ENCODE measurements at places on chromosomes 2 and 18.
A peak's percentile ranks its signal among the peaks of the same experiment; 100 is the strongest.

DNA sequence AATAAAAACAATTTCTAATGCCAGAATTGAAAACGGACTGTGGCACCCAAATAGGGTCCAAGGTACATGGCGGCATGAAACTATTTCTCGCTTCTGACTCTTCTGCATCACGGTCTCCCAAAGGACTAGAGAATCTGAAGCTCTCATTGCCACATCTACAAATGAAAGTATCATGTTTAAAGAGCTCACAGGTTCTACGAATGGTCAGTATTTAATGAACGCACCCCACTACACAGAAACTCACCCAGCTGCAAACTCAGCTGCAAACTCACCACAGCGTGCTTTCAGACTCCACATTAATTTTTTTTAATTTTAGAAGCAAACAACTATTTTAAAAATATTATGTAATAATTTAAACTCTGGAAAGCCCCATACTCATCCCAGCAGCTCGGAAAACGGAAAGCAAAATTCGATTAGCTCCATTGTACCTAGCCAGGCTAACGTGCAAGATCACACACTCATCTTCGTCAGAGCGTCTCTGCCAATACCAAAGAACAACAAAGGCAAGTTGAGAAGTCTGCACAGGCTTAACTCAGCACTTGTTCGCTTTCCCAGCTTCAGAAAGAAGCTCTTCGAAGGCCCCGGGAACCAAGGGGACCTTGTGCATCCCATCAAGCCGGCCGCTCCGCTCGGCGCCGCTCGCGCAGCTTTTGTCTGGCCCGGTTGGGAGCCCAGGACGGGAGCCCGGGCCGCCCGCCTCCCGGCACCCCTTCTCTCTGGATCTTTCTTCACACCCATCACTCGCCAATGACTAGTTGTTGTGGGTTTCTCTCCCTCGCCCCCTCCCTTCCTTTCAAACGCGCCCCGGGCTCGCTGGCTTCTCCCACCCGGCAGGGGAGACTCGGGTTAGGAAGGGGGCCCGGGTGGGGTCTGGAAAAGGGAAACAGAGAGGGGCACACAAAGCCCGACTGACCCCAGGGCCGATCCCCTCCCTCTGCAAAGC lies 785 bp downstream of the CLASP1 start:
- no peak for DNase-seq

DNA sequence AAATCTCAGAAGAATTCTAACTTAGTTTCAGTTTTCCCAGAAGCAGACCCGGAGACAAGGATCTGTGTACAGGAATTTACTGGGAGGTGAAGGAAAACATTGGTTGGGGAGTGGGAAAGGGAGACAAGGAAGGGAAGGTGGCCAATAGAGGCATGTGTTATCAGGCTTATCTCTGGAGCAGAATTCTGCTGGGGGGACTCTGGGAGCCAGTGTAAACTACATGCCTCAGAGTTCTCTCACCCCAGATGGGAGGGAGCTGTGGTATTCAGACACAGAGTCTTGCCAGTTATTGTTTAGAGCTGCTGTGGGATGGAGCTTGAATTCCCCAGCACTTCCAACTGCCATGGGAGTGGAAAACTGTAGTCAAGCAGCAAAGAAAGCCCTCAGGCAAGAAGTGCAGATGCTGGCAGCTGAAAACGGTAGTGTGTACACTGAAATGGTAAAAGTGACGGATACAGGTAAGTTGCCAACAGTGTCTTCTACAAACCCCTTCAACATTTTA lies 19.0 kb downstream of the DNPEP start:
- DNase-seq: peak; percentile 32

GRCh38 chr2:68412127-68412819 lies 47.2 kb downstream of the PLEK start:
- DNase-seq: no peak

DNA sequence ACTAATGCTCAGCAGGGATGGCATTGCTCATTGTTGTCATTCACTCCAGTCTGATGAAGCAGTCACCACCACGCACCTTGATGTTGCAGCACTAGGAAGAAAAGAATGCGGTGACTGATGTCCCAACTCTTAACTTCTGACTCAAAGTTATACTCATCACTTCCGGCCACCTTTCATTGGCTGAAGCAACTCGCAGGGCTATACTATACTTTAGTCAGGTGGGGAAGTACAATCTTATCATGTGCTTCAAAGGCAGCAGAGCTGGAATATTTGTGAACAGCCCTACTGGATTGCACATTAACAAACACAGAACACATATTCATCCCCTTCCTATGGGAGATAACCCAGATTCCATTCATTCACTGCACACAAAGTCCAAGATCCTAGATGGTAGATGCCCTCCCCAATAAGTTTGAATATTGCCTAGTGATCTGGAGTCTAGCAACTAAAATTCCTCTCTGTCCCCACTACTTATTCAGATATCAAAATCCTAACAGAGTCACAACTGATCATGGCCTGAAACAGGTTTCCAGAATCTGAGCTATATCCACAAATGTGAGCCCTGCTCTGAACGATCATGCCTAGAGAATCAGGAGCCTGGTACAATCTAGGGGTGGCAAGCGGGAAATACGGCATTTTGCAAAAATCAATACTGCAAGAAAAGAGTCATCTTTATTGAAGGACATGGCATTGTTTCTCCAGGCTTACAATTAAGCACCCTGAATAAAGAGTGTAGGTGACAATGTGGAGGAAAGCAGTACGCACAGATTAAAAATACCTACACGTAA lies 3.4 kb upstream of the SPATS2L start:
- DNase-seq: no peak

DNA sequence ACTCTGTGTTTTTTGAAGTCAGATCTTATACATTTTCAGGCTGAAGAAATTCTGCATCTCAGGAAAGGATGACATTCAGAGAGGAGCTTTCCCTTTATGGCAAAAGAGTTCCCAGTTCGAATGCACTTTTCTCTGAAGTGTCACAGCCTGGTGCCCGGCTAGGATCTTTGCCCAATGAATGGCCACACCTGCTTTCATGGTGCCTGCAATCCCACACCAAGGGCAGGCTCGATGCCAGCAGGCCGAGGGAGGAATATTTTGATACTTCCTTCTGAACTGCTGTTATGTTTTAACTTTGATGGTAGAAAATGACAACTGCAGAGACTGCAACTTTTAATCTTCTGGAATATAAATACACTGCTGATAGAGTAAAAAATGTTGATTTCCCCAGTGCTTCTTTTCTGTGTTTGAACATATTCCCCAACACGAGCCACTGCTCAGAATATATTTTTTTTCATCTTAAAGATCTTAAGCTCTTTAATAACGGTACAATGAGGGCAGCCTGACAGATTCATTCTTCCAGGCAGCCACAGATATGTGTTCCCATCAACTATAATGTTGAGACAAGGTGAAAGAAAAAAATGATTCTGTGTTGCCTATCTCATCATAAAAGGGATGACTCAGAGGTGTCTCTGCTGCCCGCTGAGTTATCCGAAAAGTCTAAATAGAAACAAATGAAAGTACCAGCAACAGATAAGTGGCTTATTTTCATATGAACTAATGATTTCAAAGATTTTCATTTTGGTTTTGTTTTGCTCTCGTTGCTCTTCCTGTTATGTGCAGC lies 848.5 kb downstream of the DCDC2C start:
- no peak for DNase-seq

- peak; percentile 89 for DNase-seq
Measured at GRCh38 chr18:55589625-55590291, 1.8 kb upstream of the TCF4 start.

DNA sequence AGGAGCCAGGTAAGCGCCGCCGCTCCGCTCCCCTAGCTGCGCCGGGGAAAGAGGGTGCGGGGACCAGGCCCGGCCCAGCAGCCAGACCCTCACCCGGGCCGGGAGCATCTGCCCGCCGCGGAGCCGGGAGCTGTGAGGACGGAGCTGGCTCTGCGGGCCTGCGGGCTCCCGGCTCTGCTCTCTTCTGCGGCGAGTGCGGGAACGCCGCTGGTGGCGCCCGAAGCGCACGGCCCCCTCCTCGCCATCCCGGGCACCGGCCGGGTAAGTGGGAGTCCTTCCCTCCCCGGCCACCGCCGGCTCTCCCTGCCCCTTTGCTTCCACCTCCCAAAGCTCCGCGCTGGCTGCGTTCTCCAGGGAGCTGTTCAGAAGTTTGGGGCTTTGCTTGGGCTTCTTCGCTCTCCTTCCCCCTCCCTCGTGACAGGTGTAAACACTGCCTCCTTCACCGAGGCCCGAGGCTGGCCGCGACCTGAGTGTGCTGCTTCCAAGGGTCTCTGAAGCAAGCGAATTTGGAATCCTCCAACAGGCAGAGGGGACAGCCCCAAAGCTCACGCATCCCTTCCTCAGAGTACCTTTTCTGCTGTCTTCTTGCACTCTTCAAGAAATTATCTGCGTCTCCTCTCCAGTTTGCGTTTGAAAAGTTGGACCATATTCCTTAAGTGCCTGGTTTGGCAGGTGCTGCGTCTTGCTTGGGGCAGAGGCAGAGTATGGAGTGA lies 632 bp downstream of the AFTPH start:
- DNase-seq: no peak

- no peak for DNase-seq
Measured at GRCh38 chr2:168713325-168713724, 89.1 kb upstream of the NOSTRIN start.

DNA sequence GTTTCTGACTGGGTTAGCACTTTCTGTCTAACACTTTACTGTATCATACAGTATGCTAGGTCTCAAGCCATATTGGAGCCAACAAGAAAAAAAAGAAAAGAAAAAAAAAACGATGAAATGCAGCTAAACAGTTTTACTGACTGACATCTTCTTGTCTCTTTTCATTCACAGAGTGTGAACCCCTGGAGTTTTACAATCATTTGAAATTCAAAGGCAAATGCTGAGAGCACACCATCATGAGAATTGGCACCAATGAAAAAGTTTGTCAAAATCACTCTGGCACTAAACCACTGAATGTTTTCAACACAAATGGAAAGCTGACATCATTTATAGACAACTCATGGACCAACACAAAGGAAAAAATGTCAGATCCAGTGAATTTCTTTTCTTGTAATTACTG lies 513.3 kb downstream of the LRRTM4 start:
- DNase-seq: no peak

- no peak for DNase-seq
Measured at GRCh38 chr18:63445037-63445436, 22.8 kb upstream of the VPS4B start.

DNA sequence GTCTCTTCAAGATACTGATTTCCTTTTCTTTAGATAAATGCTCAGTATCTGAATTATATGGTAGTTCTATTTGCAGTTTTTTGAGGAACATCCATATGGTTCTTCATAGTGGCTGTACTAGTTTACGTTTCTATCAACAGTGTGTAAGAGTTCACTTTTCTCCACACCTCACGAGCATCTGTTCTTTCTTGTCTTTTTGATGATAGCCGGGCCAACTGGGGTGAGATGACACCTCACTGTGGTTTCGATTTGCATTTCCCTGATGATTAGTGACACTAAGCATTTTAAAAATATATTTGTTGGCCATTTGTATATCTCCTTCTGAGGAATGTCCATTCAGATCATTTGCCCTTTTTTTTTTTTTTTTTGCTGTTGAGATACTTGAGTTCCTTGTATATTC lies 458.8 kb downstream of the SETBP1 start:
- no peak for DNase-seq

- no peak for DNase-seq
Measured at GRCh38 chr2:24538720-24539119, 47.7 kb downstream of the NCOA1 start.

DNA sequence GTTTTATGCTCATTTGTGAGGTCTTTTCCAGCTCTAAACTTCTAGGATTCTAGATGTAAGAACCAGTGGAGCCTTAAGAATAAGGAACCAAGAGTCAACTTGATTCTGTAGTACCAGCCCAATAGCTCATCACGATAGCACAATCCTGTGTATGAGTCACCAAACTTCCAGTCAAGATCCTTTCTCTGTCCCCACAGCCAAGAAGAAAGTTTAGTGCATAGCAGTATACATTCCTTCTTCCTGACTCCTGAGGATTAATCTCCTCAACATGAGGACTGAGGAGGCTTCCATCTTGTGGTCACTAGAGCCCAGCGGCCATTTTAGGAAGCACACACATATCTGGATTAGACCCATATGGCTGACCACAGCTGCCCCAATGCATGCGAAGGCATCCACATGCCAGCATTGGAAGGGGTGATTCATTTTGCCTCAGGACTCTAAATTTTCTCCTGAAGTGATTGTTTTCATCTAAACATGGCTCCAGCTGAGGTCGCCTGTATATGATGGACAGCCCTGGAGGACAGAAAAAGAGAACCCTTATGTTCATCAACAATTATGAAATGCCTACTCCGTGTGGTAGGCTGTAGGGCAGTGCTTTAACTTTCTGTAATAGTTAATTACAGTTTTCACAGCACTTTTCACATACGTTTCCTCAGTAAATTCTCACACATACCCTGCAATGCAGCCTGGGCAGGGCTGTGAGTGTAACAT lies 53.5 kb downstream of the RASGRP3 start:
- DNase-seq: no peak

GRCh38 chr2:79935771-79936657 lies 368.5 kb downstream of the LRRTM1 start:
- DNase-seq: no peak

GRCh38 chr2:43001787-43002468 lies 209.5 kb upstream of the HAAO start:
- no peak for DNase-seq

GRCh38 chr18:75478996-75479880 lies 51.7 kb upstream of the SMIM21 start:
- DNase-seq: no peak

GRCh38 chr2:140895378-140895777 lies 1235.4 kb downstream of the LRP1B start:
- DNase-seq: no peak

DNA sequence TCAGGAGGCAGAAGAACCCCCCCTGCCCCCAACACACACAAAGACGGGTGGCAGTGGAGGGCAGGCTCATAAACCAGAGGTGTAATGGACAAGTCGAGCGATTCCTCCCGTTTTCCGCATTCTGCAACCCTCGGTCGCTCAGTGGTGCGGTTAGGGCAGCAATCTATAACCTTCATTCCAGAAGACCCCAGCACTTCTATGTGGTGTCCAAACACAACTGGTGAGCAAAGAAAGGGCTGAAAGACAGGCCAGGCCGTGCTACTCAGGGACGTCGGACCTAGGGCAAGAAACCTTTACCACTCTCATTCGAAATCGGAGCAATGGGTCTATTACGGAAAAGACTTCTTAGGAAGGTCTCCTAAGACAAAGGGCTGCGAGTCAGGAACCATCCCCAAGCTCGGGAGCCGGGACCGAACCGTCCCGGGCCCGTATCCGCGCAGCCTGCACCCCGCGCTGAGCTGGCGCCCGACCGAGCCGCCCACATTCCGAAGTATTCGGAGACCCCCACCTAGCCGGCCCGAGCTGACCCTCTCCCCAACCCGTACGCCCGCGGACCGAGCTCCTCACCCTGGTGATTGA lies 568 bp downstream of the ARL5A start:
- DNase-seq: no peak

GRCh38 chr2:222977121-222977520 lies 74.9 kb upstream of the KCNE4 start:
- DNase-seq: no peak

DNA sequence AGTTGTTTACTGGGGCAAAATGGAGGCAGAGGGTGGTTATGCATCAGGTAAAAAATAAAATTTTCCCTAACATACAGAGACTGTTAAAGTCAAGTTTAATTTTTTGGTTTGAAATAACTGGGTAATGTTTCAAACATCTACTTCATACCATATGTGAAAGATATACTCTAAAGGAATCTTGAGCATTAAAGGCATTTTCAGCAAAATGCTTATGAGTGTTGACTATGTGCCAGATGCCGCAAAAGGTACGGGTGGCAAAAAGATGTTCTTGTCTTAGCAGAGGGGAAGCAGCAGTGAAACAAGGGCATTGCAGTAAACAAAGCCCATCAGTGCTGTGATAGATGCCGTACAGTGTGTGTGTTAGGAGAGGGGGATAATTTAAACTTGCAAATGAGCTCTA lies 263.1 kb upstream of the ID2 start:
- DNase-seq: no peak

- no peak for DNase-seq
Measured at GRCh38 chr2:168320267-168320666, 72.9 kb upstream of the STK39 start.
